ENCODE measurements at places on chromosomes 2 and 18.
A peak's percentile ranks its signal among the peaks of the same experiment; 100 is the strongest.

GRCh38 chr2:109351164-109351756 is 222.3 kb downstream of the SH3RF3 start:
- peak; percentile 57 for DNase-seq

DNA sequence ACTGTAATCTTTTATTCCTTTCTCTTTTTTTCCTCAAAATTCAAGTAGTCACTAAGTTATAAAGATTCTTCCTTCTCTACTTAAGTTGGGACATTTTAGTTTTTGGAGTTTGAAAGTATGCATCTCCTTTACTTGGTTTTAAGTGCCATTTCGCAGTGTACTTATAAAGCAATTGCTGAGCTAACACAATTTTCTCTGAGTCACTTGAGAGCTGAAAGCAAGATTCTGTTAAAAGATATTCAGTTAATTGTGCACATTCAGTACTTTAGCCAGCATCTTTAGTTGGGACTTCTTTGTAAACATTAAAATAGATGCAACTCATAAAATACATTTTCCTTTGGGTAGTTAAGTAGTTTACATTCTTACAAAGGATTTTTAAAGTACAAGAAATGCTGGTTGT is 136.0 kb downstream of the GFPT1 start:
- no peak for DNase-seq

DNA sequence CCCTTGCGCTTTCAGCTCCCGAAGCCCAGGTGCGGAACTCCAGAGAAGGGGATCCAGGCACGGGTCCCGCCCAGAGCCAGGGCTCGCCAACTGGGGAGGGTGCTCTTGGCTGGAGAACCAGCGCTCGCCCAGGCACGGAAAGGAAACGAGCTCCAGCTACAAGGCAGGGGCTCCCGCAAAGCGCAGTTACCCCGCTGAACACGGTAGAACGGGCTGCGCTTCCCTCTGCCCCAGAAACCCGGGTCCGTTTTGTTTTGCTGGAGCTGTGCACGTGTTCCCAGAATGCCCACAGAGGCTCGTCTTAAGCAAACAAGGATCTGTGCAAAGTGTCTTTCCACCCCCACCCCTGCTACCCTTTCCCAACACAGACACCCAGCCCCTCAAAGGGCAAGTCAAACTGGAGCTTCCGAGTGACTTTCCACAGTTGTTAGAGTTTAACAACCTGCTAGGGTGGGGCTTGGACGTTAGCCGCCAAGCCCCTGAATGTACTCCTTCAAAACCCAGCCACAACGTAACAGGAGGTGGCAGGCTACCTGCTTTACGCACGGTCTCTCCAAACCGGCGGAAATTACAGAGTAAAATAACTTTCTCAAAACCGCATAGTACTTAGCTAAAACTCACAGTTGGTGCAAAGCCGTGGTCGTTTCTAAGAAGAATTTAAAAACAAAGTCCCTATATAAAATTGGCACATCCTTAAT is 775 bp downstream of the RNF125 start:
- no peak for DNase-seq

DNA sequence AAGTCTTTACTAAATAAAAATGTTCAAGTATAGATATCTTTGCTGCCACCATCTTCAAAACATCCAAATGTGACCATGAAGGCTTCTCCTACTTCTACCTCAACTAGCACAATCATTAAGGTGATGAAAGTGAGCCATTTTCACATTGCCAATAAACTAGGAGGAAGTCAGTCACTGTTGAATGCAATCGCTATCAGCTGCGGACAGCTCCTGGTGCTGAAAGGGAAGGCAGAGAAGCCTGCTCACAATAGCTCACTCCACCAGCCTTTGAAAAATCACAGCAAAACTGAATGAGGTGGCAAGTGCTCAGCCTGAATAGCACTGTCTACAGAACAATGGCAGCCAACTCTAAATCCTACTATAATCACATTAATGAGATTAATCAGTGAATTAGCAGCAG is 2.2 kb downstream of the MYT1L start:
- no peak for DNase-seq

DNA sequence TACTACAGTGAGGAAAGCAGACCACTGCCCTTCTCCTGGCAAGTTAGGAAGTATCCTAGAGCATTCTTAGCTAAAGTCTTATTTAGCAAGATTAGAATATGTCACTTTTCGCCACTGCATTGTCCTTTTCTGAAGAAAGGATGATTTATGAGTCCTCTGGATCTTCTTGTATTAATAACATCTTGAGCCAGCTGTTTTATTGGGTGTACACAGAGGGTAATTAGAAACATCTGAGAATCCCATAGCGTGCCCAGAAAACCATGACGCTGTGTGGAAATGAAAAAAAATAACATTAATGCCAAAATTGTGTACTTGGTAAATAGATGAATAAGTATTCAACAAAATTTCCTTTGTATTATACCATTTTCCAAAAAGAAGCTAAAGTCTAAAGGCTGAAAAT is 198.7 kb downstream of the LTBP1 start:
- no peak for DNase-seq

DNA sequence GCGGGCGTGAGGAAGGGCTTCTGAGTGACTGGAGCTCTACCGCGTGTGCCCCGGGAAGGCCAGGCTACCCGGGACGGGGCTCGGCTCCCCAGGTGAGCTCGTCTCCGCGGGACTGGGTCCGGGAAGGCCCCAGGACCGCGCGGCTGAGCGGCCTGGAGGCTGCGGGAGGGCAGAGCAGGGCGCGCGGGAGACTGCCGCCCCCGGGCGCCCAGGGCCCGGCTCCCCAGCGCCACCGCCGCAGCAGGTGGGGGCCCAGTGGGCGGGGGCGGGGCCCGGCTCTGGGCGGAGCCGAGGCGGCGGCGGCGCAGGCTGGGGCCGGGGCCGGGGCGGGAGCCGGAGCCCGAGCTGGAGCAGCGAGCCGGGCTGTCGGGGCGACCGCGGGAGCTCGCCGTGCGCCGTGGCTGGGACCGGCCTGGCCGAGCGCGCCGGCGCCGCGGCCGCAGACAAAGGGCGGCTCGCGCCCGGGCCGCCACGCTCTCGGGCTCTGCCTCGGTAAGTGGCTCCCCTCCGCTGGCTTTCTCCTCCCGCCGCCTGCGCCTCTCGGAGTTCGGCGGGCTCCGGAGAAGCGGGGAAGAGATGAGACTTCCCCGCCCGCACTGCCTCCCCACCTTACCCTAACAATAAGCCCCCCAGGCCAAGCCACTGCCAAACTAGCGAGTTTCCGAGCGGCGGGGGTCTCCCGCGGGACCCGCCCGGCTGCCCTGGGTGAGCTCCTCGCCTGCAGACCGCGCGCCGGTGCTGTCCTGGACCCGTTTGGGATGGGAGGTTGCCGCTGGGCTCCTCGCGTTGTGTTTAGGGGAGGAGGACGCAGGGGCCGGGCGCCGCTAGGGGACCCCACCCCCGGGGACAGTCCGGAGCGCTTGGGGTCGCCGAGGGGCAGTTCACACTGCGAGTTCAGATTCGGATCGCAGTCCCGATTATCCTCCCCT is at the start of gene MAPK4:
Gene MAPK4 (plus strand): TSS at position 336 of the 929 bp plus-strand sequence. CDS start 103,872 bp downstream, outside the sequence.
- no peak for DNase-seq

Measured in GM04503 (cell line).